ENCODE measurements at places on chromosomes 13 and 19. TPM values are rescaled to one million over a fixed set of nuclear protein-coding genes. Genes with fewer than 3 reads are reported as not detected.

Gene PLIN5
- total RNA-seq = not detected

Gene PET100
- total RNA-seq = 35.8 TPM

Gene CCL25
- total RNA-seq = not detected

Gene ICAM5
- total RNA-seq = 0.53 TPM

Gene CLEC4M
- 0.12 TPM for total RNA-seq

Gene IGLON5
- total RNA-seq = not detected

Gene CATSPERD
- not detected for total RNA-seq
